Ecto neural progenitor cell (in vitro differentiated cells): ENCODE measurements at places on chromosomes 16 and 17.

GRCh38 chr17:74822335-74822938 lies 37.2 kb downstream of the GRIN2C start:
- no peak for DNase-seq

DNA sequence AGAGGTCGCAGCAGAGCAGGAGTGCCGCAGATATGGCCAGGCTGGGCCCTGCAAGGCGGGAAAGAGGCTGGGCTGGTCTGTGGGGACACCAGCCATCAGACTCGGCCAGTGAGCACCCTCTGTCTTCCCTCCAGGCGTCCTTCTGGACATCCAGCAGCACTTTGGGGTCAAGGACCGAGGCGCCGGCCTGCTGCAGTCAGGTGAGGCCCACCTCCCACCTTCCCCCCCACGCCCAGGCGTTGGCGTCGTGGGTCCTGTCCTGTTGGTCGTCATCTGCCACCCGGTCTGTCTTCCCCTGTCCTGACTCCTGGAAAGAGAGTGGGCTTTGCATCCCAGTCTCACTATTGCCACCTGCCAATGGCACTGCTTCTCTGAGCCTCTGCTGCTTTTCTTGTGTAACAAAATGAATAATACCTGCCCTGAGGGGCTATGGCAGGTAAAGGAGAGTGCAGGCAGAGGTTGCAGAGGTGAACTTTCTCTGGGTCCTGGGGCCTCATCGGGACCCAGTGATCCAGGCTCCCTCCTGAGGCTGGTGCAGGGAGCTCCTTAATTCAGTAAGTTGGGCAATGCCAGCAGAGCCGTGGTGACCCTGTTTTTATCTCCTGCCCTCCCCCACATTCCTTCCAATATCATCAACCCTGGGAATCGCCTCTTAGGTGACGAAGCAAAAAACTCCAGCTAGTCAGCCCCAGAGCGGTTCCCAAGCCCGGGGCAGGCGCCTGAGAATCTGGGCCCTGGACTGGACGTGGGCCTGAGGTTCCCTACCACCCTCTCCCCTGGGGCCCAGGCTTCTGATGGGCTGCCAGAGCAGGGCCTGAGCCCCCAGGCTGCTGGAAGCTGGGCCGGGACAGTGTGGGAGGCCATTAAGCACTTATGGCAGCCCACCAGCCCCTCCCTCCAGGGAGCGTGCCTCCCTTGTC lies 14.7 kb downstream of the SPNS2 start:
- DNase-seq, result no peak

GRCh38 chr17:13750816-13751793 lies 149.4 kb upstream of the HS3ST3A1 start:
- no peak for DNase-seq

DNA sequence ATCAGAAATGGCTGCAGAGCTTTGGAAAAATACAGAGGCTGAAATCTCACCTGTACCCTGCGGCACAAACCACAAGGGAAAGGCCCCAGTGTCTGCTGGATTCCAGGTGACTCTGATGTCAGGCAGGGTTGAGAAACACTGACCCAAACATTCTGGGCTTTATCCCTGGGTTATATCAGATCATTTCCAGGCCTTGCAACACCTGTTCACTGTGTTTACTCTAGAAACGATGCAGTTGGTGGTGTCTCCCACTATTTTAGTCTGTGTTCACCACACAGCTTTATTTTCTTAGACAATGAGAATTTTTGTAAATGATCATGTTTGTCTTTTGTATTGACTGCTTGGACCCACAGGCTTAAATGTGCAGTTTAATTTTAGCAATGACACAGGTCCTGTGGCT lies 151.5 kb upstream of the SDK2 start:
- DNase-seq, result no peak

GRCh38 chr16:19116711-19117449 lies 3.1 kb downstream of the ITPRIPL2 start:
- no peak for DNase-seq

DNA sequence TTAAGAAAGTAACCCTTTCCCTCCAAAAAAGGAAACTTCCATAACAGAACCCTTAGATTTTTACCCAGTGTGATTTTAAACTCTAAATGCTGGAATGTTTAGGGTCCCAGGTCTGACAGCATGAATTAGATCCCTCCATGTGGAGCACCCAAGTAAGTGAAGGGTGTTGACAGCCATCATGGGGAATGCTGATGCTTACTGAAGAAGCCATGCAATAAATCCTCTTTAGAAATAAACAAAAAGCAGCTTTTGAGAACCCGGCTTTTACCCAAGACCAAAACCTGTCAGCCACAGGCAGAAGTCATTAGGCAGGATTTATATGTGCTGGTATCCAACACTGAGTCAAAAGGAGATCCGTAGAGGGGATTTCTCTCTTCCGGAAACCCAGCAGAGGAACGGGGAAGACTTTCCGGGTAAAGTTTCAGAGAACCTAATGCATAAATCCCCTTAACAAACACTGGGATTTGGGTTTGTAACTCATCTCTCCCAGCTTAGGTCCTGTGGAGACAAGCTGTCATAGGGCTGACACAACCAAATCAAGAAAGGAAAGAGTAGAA lies 287.5 kb downstream of the IRX3 start:
- no peak for DNase-seq

GRCh38 chr16:8310323-8310722 lies 280.0 kb downstream of the TMEM114 start:
- no peak for DNase-seq

- DNase-seq, result no peak
These were observed 110.5 kb downstream of the RBFOX1 start for GRCh38 chr16:7443142-7443541.

- DNase-seq, result no peak
These were observed 32.4 kb downstream of the DCAKD start for GRCh38 chr17:45018848-45019711.

GRCh38 chr16:19757762-19758595 lies 39.9 kb downstream of the IQCK start:
- DNase-seq, result no peak

- no peak for DNase-seq
These were observed 203.3 kb downstream of the SEC14L1 start for GRCh38 chr17:77344038-77344437.

DNA sequence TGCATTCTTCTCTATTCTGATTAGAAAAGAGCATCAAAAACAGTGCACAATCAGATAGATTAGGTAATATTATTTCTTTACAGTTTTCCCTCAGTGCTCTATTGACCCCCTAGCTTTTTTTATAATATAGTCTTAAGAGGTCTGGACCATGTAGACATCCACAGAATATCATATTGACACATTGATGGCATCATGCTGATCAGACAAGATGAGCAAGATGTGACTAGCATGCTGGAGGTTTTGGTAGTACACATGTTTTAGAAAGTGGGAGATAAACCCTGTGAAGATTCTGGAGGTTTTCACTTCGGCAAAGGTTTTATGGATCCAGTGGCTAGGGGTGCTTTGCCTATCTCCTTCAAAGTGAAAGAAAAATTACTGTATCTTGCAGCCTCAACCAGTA lies 2.8 kb upstream of the ABCA8 start:
- no peak for DNase-seq

DNA sequence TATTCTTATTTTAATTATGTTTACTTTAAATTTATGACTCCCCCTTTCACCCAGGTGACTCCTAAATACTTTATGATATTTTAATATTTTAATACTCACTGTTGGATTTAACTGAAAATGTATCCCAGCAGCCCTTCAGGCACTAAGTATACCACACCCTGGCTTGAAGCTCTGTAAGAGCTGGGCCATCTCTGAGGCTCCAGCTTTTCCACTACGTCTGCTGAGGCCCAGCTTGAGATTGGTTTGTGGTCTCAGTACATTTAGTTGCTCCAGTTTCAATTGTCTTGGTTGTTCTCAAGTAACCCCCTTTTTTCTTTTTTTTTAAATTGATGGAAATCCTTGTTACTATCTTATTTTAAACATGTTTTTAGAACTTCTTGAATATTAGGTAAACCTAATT lies 27.0 kb upstream of the CAPNS2 start:
- no peak for DNase-seq

GRCh38 chr16:19853132-19853741 lies 31.4 kb downstream of the GPRC5B start:
- no peak for DNase-seq

GRCh38 chr17:7322520-7323194 lies 6.5 kb downstream of the NEURL4 start:
- no peak for DNase-seq

DNA sequence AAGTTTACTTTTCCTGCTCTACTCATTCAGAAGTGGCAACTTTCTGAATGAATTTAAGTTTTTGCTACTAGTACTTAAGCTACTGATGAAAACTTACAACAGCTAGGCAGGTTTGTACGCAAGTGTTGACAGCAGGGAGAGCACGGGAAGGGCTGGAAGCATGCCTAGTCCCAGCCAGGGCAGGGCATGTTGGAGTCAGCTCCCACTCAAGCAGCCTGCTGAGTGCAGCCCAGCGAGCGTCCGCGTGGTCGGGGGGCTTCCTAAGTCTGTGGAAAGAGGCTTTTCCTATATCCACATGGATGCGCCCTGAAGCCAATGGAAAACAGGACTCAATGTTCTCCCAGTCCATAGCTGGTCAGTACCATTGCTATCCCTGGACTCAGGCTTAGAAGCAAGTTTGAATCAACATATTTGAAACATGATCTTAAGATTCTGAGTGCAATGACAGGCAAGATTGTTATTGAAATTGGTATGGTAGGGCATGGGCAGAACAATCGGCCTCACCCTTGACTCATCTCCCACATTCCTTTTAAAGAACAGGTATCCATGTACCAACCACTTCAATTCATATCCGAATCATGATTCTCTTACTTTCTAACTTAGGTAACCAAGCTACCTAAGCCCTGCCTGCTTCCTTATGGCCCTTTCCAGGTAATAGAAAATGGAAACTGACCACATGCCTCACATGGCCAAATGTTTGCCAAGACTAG lies 22.5 kb downstream of the CYB5D2 start:
- no peak for DNase-seq

GRCh38 chr16:17571499-17572093 lies 100.8 kb upstream of the XYLT1 start:
- DNase-seq, result no peak

DNA sequence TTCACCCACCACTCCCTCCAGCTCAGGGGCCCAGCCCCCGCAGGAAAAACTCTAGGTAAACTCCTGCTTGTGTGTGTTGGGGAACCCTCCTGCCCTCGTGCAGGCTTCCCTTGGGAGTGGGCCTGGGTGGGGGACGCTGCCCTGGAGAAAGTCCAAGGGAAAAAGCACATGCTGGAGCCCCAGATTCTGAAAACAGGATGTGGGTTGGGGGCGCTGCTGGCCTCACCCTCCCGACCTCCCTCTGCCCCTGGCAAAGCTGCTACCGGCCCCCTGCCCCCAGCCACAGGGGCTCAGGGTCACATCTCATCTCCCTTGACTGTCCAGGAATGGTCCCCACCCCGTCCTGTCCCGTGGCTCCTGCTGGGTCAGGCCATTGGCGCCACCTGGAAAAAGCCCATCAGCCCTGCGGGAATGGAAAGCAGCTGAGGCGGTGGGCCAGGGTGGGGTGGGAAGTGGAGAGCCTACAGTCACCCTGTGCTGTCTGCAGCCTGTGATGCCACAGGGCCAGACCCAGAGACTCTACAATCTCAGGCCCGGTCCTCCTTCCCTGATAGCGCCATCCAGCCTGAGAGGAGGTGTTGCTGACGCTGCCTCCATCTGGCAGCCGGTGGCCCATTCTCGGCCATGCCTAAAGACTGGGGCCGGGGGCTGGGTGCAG lies 2.5 kb upstream of the GJD3 start:
- DNase-seq, result no peak

- no peak for DNase-seq
These were observed 179.9 kb downstream of the SEC14L1 start for GRCh38 chr17:77320485-77321256.

GRCh38 chr16:67432506-67432890 lies 1.6 kb downstream of the HSD11B2 start:
- no peak for DNase-seq

GRCh38 chr17:9235346-9235745 lies 214.0 kb downstream of the NTN1 start:
- DNase-seq, result no peak

DNA sequence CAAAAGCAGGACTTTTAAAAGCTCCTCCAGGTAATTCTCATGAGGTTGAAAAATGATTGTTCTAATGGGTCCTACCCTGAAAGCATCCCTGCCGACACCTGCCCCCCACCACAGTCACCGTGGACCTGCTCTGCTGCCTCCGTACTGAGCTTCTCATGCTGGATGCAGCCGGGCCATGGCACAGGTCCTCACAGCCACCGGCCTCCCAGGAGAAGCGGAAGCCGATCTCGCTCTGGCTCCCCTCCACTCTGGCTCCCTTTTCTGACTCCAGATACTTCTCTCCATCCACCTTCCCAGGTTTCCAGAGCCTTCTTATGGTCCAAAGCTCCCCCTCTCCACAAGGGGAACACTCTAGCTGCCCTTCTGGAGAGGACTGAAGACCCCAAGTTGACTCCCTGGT lies 10.2 kb downstream of the RPRML start:
- DNase-seq, result no peak

- DNase-seq, result no peak
These were observed 9.7 kb downstream of the RMI2 start for GRCh38 chr16:11354733-11355574.

DNA sequence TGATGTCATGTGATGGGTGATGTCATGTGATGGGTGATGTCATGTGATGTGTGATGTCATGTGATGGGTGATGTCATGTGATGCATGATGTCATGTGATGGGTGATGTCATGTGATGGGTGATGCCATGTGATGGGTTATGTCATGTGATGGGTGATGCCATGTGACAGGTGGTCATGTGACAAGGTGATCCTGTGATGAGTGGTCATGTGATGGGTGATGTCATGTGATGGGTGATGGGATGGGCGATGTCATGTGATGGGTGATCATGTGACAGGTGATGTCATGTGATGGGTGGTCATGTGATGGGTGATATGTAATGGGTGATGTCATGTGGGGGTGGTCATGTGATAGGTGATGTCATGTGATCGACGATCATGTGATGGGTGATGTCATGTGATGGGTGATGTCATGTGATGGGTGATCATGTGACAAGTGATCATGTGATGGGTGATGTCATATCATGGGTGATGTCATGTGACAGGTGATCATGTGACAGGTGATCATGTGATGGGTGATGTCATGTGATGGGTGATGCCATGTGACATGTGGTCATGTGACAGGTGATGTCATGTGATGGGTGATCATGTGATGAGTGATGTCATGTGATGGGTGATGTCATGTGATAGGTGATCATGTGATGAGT lies 17.2 kb downstream of the CD300LB start:
- no peak for DNase-seq

GRCh38 chr16:57677622-57678369 lies 9.7 kb downstream of the ADGRG3 start:
- no peak for DNase-seq

GRCh38 chr16:20216591-20217217 lies 110.6 kb downstream of the GP2 start:
- DNase-seq, result no peak

GRCh38 chr16:76303637-76304314 lies 26.6 kb downstream of the CNTNAP4 start:
- DNase-seq, result no peak
